ENCODE measurements at places on chromosomes 6 and 20.

DNA sequence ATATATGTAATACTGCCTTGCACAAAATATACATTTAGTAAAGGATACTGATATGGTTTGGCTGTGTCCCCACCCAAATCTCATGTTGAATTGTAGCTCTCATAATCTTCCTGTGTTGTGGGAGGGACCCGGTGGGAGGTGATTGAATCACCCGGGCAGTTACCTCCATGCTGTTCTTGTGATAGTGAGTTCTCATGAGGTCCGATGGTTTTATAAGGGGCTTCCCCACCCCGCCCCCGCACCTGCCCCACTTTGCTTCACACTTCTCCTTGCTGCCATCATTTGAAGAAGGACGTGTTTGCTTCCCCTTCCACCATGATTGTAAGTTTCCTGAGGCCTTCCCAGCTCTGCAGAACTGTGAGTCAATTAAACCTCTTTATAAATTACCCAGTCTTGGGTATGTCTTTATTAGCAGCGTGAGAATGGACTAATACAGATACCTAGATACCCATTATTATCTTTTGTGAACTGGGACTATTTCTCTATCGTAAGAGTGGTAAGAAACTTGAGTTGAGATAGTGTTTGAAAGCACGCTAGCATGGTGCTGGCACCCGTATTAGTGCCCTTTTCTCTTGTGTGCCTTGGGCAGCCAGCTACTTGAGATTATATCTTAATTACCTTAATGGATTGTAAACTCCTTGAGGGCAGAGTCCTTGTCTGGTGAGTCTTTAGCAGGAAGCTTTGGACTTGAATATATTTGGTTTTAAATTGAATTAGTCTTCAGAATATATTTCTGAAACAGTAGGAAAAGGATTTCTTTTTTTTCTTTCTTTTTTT, 25.6 kb downstream of the TOP1 start:
- no peak for DNase-seq

DNA sequence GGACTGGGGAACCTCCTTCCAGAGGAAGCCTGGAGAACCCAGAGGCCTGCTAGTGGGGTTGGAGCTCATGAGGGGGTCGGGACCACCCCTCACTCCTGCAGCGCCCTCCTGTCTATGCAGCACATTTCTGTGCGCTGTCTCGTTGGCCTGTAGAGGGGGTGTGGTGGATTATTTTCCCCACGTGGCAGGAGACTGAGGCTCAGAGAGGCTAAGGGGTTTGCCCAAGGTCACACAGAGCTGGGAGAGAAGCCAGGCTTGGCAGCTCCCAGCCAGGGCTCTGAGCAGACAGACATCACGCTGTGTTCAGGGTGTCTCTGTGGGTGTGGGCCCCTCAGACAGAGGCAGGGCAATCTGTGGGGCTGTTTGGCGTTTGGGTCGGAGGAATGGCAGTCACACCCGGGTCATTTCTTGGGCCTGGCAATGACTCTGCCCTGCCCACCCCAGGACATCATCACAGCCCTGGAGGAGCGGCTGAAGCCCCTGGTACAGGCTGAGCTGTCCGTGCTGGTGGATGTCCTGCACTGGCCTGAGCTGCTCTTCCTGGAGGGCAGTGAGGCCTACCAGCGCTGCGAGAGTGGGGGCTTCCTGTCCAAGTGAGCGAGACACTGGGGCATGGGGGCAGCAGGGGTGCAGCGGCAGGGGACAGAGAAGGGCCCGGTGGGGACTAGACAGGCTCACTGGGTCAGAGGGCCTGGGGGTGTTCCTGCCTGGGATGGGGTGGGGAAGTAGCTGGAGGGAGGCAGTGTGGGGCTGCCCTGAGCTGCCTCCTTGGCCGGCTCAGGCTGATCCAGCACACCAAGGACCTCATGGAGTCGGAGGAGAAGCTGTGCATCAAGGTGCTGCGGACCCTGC, 27.7 kb downstream of the UQCC2 start:
- no peak for DNase-seq

- DNase-seq: no peak
These were observed 29.1 kb upstream of the SGK1 start for GRCh38 chr6:134346932-134347545.

- no peak for DNase-seq
These were observed 29.8 kb downstream of the EPM2A start for GRCh38 chr6:145705561-145705960.

DNA sequence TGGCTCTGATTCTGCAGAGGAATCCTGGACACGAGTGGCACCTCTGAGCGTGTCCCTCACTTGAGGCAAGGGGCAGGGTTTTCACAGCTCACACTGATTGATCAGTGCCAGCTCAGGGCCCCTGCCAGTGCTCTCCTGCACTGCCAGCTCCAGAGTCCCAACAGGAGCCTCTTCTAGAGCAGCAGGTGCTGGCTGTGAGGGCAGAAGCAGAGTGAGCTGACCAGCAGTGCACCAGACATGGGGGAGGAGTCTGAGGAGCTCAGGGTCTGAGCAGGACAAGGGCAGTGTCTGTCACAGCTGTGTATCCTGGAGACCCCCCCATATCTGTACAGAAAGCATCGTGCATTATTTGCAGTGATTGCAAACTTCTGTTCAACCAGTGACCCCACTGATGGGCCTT, 31.5 kb upstream of the THBS2 start:
- DNase-seq: no peak

DNA sequence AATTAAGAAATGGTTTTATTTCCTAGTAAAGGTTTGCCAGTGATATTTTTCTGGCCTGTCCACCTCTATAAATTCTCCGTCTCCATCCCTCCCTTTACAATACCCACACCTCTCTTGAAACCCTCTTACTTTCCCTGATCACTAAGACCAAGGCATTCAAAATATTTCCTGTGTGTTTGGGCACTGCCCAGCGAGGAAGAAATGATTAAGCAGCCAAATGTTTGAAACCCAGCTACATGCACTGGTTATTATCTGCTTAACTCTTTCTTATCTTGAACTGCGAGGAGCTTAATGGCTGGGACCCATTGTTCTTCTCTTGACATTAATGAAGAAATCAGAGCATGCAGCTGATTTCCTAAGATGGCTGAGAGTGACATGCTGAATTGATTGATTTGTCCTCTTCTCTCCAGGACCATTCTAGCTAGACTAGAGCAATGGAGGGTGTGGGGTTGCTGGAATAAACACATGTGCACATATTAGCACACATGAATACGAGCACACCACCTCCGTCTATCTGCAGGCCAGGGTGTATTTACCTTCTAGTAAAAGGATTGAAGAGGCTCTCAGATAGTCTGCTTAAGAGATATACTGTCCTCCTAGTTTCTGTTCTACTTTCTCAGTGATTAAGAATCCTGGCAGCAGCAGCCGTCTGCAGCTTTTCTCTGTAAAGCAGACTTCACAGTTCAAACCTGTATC, 46.1 kb upstream of the PRDM1 start:
- DNase-seq: no peak

- no peak for DNase-seq
These were observed at the start of gene SLC22A1 for GRCh38 chr6:160121558-160121957. SLC22A1 (plus strand) TSS chr6:160121815; CDS start chr6:160121936, 121 bp downstream.

GRCh38 chr6:147201885-147202515, 2.2 kb upstream of the STXBP5 start:
- DNase-seq: no peak

- no peak for DNase-seq
These were observed 287.9 kb downstream of the CDC5L start for GRCh38 chr6:44675449-44675848.

DNA sequence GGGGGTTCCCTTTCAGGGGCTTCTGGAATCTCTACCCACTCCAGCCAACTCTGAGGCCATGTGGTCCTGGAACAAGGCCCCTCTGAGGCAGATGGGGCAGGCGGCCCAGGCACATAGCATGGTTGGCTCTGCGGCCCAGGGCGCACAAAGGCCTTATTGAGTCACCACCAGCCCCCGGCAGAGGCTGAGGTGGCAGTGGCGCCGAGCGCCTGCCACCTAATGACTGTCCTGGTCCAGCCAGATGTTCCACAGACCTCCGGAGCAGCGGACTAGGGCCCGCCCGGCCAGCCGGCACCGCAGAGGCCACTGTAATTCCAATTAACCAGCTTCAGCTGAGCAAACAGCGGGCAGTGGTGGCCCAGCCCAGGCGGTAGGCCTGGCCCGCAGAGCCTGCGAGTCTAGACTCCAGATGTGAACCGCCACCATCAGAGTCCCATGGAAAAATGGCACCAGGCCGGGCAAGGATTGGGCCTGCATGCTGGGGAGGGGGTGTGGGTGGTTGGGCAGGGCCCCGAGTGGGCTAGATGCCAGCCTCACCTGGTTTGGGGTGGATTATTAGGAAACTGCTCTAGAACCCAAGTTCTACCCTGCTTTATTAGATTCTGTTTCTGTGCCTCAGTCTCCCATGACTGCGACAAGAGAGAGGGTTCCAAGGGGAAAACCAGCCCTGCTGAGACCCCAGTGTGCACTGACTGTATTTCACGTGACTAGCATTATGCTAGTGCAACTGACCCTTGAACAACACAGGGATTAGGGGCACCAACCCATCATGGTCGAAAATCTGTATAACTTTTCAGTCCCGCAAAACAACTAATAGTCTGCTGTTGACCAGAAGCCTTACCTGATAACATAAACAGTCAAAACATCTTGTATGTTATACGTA, 34.1 kb upstream of the ID1 start:
- DNase-seq: no peak

Measured in NCI-H187 (cell line).